ENCODE measurements at places on chromosomes 16 and 17.

GRCh38 chr17:58918884-58919283 is 163.2 kb downstream of the PPM1E start:
- DNase-seq = no peak

- DNase-seq = peak; percentile 65
These were observed 5.7 kb upstream of the LPO start for GRCh38 chr17:58232707-58233156.

DNA sequence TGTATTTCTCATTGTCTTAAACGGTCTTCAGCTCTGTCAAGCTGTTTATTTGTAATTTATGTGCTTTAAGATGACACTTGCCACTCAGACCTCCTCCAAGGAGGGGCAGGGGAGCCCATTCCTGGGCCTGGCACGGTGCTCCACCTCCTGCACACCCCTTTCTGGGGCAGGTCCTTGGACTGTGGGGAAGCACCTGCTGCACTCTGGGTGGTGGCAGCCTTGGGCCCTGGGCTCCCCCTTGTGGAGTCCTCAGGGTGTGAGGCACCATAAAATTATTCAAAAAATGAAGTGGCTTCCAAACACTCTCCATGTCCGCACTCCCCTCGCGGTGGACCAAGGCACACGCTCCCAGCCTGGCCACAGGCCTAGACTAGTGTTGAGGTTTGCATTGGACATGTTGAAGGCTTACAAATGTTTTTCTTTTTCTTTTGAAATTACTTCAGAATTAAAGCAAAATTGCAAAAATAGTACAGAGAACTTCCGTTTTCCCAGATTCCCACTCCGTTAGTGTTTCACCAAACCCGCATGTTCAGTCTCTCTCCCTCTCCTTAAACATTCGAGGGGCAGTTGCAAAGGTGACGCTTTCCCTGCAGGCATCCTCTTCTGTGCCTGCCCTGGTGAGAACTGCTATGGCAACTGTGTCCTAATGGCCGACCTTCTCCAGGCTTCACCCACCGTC is 32.4 kb downstream of the FOXK2 start:
- peak; percentile 65 for DNase-seq

- no peak for DNase-seq
These were observed 673.8 kb downstream of the MAF start for GRCh38 chr16:78926723-78927210.

GRCh38 chr17:64441772-64442540 is 7.0 kb upstream of the MILR1 start:
- DNase-seq = peak; percentile 52

DNA sequence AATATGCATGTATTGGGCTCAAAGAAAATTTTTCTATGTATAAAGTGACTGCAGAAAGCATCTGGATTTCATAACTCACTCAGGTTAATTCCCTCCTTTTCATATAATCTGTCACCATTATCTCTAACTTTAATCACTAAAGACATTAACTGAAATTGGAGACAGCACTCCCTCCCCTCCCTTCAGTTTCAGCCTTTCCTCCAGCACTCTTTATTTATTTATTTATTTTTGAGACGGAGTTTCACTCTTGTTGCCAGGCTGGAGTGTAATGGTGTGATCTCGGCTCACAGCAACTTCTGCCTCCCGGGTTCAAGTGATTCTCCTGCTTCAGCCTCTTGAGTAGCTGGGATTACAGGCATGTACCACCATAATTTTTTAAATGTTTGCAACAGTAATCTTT is 43.1 kb downstream of the CDH8 start:
- no peak for DNase-seq

- DNase-seq = no peak
These were observed 23.5 kb downstream of the ZNF750 start for GRCh38 chr17:82816358-82816757.

- no peak for DNase-seq
These were observed 166.6 kb downstream of the CYLD start for GRCh38 chr16:50908468-50908867.

DNA sequence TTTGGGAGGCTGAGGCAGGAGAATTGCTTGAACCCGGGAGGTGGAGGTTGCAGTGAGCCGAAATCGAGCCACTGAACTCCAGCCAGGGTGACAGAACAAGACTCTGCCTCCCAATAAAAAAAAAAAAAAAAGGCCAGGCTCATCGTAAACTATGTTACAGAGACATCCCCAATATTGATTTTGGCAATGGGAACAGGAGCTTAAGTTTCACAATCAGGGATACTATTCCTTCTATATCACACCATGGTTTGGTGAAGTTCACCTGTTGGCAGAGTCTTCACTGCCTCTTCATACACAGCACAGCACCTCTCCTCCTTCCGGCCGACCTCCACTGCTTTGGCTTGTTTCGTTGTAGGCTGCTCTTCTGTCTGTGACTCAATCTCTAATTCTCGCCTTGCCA is 21.2 kb downstream of the UTP6 start:
- no peak for DNase-seq

DNA sequence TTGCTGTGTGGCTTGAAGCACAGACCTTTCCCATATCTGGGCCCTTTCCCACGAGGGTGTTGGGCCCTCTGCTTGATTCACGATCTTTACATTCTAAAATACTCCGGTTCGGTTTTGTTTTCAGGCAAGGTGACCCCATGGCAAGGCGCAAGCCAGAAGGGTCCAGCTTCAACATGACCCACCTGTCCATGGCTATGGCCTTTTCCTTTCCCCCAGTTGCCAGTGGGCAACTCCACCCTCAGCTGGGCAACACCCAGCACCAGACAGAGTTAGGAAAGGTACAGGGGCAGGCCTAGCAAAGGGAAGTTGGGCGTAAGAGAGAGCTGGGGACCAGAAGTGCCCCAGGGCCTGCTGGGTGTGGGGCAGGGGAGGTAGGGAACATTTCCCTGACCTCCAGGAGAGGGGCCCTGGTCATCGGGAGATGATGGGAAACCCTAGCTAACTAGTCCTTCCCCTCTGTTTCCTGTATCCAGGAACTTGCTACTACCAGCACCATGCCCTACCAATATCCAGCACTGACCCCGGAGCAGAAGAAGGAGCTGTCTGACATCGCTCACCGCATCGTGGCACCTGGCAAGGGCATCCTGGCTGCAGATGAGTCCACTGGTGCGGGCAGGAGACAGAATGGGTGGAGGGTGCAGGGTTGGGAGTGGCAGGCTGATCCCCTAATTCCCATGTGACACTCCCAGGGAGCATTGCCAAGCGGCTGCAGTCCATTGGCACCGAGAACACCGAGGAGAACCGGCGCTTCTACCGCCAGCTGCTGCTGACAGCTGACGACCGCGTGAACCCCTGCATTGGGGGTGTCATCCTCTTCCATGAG is 1.4 kb downstream of the ALDOA start:
- no peak for DNase-seq

GRCh38 chr17:44846206-44846605 is 1.5 kb upstream of the HIGD1B start:
- DNase-seq = no peak

GRCh38 chr17:1077986-1078711 is 81.2 kb downstream of the TIMM22 start:
- DNase-seq = no peak

GRCh38 chr16:15856901-15857698 is at the start of gene MYH11:
Gene MYH11, minus strand, starts transcription at chr16:15857028. Its CDS starts 18,776 bp downstream, at chr16:15838252.
- DNase-seq = no peak

DNA sequence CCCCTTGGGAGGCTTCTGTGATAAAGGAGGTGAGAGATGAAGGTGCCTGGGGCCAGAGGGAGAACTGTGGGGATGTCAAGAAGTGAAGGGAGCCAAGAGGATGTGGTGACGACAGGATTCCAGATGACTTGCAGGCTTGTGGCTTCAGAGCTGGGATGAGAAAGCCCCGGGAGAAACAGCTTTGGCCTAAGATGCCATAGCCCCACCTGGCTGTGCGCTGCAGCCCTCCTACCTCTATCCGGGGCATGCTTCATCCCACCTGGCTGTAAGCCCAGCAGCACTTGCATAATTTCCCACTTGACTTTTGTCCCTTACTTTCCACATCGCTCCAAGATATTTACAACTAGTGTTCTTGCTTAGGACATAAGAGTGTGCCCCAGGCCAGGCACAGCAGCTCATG is 29.3 kb downstream of the GINS3 start:
- peak; percentile 26 for DNase-seq

- no peak for DNase-seq
These were observed 26.1 kb downstream of the TOM1L2 start for GRCh38 chr17:17946093-17946492.

- no peak for DNase-seq
These were observed 27.5 kb downstream of the TEKT5 start for GRCh38 chr16:10667239-10667638.

GRCh38 chr17:30226878-30227277 is 8.6 kb downstream of the SLC6A4 start:
- peak; percentile 7 for DNase-seq

DNA sequence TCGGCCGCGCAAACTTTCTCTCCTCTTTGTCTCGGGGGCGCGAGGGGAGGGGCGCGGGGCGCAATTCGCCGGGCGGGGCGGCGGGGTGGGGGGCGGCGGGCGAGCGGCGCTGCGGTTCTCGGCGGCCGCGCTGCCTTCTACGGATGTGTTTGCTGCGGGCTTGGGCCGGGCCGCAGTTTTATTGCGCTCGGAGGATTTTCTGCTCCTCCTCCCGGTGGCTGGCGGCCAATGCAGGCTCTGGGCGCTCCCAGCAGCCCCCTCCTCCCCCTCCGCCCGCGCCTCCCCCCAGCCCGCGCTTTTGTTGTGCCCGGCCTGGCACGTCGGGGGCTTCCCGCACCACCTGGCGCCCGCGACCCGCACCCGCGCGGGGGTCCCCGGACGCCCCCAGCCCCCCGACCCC is at the start of gene TIMP2:
TIMP2 (minus strand) TSS at position 154 of the 400 bp plus-strand sequence. CDS start 299 bp downstream, outside the sequence.
- DNase-seq = peak; percentile 83

GRCh38 chr16:55391760-55392375 is 67.9 kb downstream of the IRX6 start:
- no peak for DNase-seq

DNA sequence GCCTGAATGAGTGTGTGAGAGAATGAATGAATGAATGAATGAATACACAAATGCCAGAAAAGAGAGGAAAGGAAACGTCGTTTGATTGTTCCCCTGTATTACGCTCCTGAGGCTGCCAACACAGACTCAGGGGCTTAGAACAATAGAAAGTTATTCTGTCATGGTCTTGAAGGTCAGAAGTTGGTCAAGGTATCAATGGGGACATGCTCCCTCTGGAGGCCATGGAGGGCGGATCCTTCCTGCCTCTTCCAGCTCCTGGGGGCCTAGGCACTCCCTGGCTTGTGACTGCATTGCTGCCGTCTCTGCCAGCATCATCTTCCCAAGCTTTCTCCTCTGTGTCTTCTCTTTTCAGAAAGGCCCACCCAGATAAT is 1.5 kb upstream of the SLC38A8 start:
- no peak for DNase-seq

GRCh38 chr17:35745749-35746320 is 7.2 kb downstream of the GAS2L2 start:
- DNase-seq = no peak

GRCh38 chr17:2303204-2304188 is at the start of the genes SMG6 and SRR:
Gene SMG6, minus strand, starts transcription at chr17:2303785. Its CDS starts 65 bp downstream, at chr17:2303720.
Gene SRR, plus strand, starts transcription at chr17:2303950. Its CDS starts 11,611 bp downstream, at chr17:2315561.
- peak; percentile 92 for DNase-seq

- DNase-seq = no peak
These were observed 6.5 kb downstream of the NMRAL1 start for GRCh38 chr16:4467916-4468315.

DNA sequence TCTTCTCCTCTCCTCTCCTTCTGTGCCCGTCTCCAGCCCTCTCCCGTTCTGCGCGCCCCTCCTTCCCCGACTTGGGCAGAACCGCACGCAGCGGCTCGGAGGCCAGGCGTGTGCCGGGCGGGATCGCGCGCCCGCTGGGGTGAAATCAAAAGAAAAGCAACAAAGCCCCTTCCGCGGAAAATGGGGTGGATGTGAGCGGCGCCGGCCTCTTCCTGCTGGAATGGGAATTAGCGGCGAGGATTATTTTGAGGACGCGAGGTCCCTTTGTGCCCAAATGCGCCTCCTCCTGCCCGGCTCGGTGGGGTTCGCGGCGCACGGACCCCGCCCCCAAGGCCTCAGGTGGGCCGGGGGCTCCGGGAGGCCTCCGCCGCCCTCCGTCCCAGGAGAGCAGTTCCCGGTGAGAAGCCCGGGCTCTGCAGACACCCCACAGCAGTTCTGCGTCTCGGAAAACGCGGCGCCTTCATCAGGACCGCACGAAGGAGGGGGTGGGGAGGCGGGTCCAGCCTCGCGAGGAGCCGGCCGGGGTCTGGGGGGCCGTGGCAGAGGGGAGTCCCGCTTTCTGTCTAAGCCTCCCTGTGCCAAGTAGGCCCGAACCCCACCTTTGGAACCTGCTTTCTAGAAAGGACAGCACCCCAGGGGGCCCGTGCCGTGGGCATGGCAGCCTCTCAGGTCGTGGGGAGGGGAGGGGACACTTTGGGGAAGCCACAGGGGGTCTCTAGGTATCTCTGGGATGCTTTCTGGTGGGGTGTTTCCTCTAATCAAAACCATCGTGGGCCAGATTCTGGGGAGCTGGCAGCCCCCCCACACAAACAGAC is 91.0 kb upstream of the CBX4 start:
- DNase-seq = no peak

DNA sequence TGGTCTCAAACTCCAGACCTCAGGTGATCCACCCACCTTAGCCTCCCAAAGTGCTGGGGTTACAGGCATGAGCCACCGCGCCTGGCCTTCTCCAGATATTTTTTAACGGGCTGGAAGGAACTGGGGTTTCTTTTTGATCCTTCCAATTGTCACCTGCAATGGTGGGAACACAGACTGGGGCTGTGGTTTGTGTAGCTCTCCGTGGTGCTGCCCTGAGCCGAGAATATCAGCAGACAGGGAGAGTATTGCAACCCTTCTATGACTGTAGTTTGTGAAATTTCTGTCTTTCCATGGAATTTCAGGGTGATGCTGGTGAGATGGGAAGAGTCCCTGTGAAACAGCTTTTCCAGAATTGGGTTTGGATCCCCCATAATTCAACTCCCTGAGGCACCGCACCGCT is 263.5 kb downstream of the ENGASE start:
- DNase-seq = no peak

- DNase-seq = no peak
These were observed 1.5 kb downstream of the HAPSTR1 start for GRCh38 chr16:9092978-9093344.

GRCh38 chr16:4404247-4404966 is 12.0 kb downstream of the CORO7 start:
- no peak for DNase-seq

GRCh38 chr16:89525146-89525913 is 17.1 kb downstream of the SPG7 start:
- no peak for DNase-seq

- DNase-seq = no peak
These were observed 616 bp downstream of the PECAM1 start for GRCh38 chr17:64390044-64390443.

- no peak for DNase-seq
These were observed 112.0 kb upstream of the CREBBP start for GRCh38 chr16:3992297-3993051.

GRCh38 chr16:2464333-2464732 is 4.4 kb downstream of the TEDC2 start:
- no peak for DNase-seq

- DNase-seq = no peak
These were observed 139.0 kb upstream of the HS3ST3A1 start for GRCh38 chr17:13740686-13741085.
